ENCODE measurements at places on chromosomes 12 and 14.

GRCh38 chr12:52018433-52019112, 11.8 kb downstream of the TAMALIN start:
- no peak for DNase-seq

DNA sequence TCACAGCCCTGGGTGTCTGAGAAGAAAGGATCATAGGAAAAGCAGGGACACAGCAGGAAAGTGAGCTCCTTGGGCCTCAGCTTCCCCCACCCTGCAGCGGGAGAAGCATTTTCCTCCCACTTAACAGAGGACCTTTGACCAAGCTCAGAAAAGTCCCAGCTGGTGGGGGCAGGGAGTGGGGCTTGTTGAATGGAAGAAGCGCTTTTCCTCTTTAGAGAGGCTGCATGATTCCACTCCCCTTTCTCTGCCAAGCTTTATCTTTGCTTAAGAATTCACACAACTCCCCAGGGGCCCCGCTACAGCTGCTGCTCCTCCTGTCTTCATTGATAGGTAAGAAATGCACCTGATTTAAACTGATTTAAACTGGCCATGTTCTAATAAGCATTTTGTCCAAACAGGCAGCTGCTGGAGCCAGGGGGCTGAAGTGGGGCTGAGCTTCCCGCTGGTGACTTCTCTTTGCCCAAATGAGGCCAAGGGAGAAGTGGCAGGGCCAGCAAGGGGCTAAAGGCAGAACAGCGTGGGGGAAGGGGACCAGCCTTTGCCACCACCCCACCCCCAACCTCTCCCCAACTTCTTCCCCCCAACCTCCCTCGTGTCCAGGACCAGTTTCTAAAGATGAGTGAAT, 1.7 kb upstream of the PAPLN start:
- no peak for DNase-seq

DNA sequence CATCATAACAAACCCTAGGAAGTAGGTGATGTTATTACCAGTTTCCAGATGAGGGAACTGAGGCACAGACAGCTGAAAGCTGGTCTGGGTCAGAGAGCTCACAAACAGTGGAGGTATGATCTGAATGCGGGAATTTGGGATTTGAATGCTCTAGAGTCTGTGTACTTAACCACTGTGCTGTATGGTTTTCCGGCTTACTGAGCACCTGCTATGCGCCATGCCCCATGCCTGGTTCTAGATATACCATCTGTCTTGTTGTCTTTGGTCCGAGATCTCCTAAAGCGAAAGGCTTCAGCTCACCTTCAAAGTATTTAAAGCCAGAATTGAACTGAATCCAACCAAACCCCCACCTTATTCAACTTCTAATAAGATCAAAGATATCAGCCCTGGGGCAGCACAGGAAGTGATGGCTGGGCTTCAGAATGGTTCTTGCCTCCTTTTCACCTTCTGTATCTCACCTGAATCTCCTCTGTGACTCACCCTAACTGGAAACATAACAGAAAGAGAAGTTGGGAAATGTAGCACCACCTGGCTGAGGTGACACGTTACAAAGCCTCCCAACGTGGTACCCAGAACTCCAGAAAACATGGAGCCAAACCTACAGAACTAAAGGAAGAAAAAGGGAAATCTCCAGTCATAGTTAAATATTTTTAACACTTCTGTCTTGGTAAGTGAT, 54.3 kb downstream of the PRMT8 start:
- no peak for DNase-seq

DNA sequence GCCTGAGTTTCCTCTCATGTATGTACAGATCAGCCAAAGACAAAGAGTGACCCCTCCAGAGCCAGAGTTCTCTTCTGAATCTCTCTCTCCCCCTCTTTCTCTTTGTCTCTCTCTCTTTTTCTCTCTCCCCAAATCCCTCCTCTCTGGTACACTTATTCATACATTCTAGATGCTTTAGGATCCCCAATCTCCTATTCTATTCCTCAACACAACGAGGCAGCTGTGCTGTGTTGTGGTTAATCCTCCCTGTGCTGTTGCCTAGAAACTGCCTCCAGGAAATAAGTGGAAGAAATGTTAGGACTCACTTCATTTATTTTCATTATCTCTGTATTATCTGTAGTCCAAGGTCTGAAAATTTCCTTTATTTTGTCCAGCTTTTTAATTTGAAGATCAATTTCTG, 350.5 kb upstream of the OR4E1 start:
- DNase-seq = no peak

All from NCI-H1105 (cell line).